GF-D8 (cell line): ENCODE measurements at places on chromosomes 6 and 20.

- DNase-seq: no peak
Observed at GRCh38 chr6:142698751-142699150, 246.2 kb downstream of the HIVEP2 start.

- DNase-seq: no peak
Observed at GRCh38 chr6:89035252-89036101, 45.1 kb upstream of the PNRC1 start.

GRCh38 chr6:91437315-91437729 is 850.5 kb upstream of the MAP3K7 start:
- no peak for DNase-seq

DNA sequence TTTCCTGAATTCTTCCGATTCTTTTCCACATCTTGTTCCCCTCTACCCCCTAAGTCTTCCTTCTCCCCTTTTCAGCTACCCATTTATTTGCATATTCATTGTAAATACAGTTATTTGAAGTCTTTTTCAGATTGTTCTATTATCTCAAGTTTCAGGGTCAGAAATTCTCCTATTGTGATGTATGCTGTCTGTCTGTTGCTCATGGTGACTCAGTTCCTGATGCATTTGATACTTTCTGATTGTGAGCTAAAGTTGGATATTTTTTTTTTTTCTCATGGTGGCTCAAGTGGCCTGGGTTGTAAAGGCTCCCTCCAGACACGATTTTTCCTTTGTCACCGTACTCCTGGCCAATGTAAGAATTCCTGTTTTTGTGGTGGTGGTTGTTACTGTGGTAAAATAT is 4.9 kb upstream of the PI16 start:
- no peak for DNase-seq
